Hematopoietic multipotent progenitor cell (in vitro differentiated cells): ENCODE measurements at places on chromosomes 13 and 19.

GRCh38 chr13:75935805-75936204, 299.7 kb downstream of the LMO7 start:
- no peak for DNase-seq

DNA sequence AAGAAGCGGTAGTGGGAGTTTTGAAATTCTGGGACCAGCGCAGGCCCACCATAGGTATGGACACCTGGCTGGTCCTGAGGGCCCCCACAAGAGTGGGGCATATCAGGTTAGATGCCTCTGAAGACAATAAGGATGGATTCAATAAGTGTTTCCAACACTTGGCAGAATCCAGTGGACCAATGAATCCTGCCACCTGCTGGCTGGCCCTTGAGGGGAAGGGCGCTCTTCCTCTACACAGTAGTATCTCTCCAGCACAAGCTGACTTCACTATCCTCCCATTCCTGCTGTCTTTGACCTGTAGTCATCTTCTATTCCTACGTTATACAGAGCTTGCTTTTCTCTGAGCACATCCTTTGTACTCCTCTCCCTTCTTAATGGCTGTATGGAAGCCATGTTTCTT, 199.7 kb upstream of the TSHZ3 start:
- DNase-seq = peak; percentile 47

DNA sequence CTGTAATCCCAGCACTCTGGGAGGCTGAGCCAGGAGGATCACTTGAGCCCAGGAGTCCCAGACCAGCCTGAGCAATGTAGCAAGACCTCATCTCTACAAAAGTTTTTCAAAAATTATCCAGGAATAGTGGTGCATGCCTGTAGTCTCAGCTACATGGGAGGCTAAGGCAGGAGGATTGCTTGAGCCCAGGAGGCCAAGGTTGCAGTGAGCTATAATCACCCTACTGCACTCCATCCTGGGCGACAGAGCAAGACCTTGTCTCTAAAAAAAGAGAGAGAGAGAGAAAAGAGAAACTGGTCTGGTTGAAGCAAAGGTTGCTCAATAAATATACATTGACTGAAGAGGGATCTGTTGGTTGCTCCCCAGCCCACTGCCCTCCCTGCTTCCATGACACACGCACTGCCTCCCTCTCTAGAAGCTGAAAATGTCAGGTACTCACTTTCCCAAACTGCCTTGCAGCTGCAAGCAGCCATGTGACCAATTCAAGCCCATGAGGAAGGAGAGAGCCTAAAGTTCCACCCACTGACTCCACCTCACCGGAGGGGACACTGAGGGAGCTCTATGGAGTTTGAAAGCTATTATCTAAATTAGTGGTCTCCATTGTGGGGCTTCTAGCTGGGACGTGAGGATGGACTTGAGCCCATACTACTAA, 14.0 kb downstream of the CEACAM16 start:
- DNase-seq = no peak

GRCh38 chr13:62643799-62644524, 1228.3 kb upstream of the PCDH20 start:
- DNase-seq = no peak

- DNase-seq = no peak
Observed at GRCh38 chr13:68261105-68261504, 1031.0 kb upstream of the PCDH9 start.
